ENCODE measurements at places on chromosomes 7 and 10. TPM values are rescaled to one million over a fixed set of nuclear protein-coding genes. Genes with fewer than 3 reads are reported as not detected.
A peak's percentile ranks its signal among the peaks of the same experiment; 100 is the strongest.

- H3K36me3 ChIP-seq = no peaks in the 10 kb centered on the region
- no peak for DNase-seq
- peaks cover 3% of the 10 kb centered on the region for H3K4me1 ChIP-seq
Measured at GRCh38 chr7:92854501-92855238, 18.3 kb upstream of the CDK6 start.

DNA sequence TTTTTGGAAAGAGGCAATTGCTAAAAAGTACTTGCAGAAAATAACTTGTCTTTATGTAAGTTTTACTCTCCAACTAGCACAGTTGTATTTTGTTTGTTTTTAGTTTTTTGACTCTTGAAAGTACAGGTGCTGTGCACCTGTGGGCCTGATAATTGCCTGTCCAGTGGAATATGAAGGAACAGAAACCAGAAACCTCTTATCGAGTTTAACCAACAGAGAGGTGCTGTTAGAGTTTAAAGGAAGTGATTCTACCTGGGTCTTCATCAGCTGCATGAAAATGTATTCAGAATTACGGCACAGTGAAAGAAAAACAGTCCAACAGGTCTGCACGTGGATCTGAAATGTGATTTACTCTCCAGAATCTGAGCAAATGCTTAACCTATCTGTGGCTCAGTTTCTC, 326.6 kb upstream of the POM121L12 start:
- DNase-seq = no peak
- H3K27ac ChIP-seq = no peak overlapping the region
- no peaks in the 10 kb centered on the region for H3K4me1 ChIP-seq

- H3K4me1 ChIP-seq = no peaks in the 10 kb centered on the region
- no peak overlapping the region for H3K4me3 ChIP-seq
- no peaks in the 10 kb centered on the region for H3K36me3 ChIP-seq
- no peak overlapping the region for H3K27ac ChIP-seq
- H3K27me3 ChIP-seq = no peaks in the 10 kb centered on the region
Measured at GRCh38 chr7:33432821-33433220, 303.5 kb downstream of the BBS9 start.

DNA sequence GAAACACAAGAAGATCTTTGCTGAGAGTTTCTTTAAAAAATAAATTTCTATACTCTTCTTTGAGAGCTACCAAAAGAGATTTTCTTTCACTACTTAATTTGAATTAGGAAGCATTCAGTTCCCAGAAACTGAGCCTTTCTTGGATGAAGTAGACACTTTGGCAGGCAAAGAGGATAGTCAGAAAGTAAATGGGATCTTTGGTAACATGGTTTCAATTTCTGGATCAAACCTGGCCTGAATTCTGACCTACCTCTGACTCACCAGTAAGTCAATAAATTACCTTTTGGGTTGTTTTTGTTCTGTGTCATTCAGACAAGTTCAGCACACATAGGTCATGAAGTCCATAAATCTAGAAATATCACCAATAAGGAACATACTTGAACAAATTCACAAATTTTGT, 26.8 kb upstream of the CABCOCO1 start:
- H3K4me3 ChIP-seq = no peak overlapping the region
- DNase-seq = no peak
- H3K27ac ChIP-seq = peak overlapping the region; percentile 83
- H3K36me3 ChIP-seq = no peaks in the 10 kb centered on the region
- H3K4me1 ChIP-seq = peaks cover 38% of the 10 kb centered on the region

- H3K27me3 ChIP-seq = peaks cover 32% of the 10 kb centered on the region
- H3K4me3 ChIP-seq = no peak overlapping the region
- no peaks in the 10 kb centered on the region for H3K36me3 ChIP-seq
- H3K4me1 ChIP-seq = no peaks in the 10 kb centered on the region
- peak; percentile 83 for DNase-seq
Measured at GRCh38 chr7:148334959-148335577, 255.5 kb upstream of the C7orf33 start.

- no peak overlapping the region for H3K27ac ChIP-seq
- no peak overlapping the region for H3K4me3 ChIP-seq
- no peaks in the 10 kb centered on the region for H3K36me3 ChIP-seq
- no peaks in the 10 kb centered on the region for H3K4me1 ChIP-seq
- DNase-seq = no peak
- H3K27me3 ChIP-seq = peaks cover 7% of the 10 kb centered on the region
Measured at GRCh38 chr10:48907730-48908129, 31.9 kb downstream of the LRRC18 start.

DNA sequence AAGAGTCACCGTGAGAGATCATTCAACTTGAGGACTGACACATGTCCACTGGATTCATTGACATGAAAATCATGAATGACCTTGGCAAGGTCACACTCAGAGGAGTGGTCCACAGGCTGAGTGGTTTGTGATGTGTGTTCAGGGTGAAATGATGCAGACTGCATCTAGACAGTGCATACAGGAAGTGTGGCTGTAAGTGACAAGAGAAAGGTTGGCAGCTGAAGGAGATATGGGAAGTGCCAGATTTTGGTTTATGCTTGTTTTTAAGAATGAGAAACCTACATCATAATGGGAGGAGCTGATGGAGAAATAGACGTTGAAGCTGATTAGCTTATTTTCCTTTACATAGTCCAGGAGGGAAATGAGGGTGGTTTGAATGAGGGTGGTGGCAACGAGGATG, 64.8 kb upstream of the VIPR2 start:
- no peak overlapping the region for H3K4me3 ChIP-seq
- no peaks in the 10 kb centered on the region for H3K27me3 ChIP-seq
- peak; percentile 47 for DNase-seq
- no peak overlapping the region for H3K27ac ChIP-seq

DNA sequence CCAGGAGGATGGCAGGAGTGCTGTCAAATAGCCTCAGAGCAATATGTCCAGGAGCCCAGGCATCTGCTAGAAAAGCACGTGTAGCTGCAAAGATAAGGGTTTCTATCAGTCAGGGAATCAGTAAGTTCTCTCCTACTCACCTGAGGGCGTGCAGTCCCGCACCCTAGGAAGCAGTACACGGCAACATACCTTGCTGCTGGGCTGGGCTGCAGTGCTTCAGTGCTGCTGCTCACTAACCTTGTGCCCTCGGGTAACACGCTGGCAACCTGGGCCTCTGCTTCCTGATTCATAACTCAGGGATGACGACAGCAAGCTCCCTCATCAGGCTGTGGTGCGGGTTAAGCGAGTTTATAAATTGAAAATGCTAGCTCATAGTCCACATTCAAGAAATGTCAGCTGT, 29.5 kb upstream of the CCNY start:
- no peaks in the 10 kb centered on the region for H3K27me3 ChIP-seq
- DNase-seq = peak; percentile 80
- H3K36me3 ChIP-seq = no peaks in the 10 kb centered on the region
- peak overlapping the region; percentile 50 for H3K27ac ChIP-seq

- H3K27me3 ChIP-seq = no peaks in the 10 kb centered on the region
- no peaks in the 10 kb centered on the region for H3K4me1 ChIP-seq
- no peak for DNase-seq
- no peak overlapping the region for H3K4me3 ChIP-seq
- H3K27ac ChIP-seq = no peak overlapping the region
Measured at GRCh38 chr10:121522831-121523230, 75.4 kb downstream of the FGFR2 start.

GRCh38 chr7:47647181-47647917, 65.4 kb upstream of the TNS3 start:
- no peaks in the 10 kb centered on the region for H3K27me3 ChIP-seq
- peaks cover 30% of the 10 kb centered on the region for H3K4me1 ChIP-seq
- H3K4me3 ChIP-seq = no peak overlapping the region
- no peaks in the 10 kb centered on the region for H3K36me3 ChIP-seq
- no peak for DNase-seq

DNA sequence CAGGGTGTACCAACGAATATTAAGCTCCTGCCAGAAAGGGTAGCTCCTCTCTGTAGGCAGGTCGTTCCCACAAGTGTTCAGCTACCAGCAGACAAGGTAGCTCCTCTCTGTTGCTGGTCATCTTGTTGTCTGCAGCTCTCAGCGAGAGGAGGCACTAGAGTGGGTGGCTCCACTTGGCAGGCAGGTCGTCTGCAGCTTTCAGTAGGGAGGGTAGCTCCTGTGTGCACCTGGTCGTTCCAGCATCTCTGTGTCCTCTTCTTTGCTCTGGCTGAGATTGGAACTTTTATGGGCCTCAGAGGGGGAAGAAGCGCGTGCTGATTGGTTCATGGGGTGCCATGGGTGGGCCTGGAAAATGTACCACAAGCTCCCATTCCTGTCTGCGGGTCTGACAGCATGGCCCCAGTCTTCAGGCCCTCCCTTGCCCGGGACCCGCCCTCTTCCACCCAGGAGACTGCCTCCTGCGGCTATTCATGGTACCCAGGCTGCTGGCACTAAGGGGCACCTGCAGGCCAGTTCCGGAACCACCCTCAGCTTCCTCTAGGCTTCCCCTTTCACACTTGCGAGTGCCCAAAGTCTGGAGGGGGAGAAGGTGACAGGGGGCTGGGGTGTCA, 63.9 kb upstream of the CACNA2D1 start:
- no peaks in the 10 kb centered on the region for H3K27me3 ChIP-seq
- H3K4me3 ChIP-seq = no peak overlapping the region
- H3K4me1 ChIP-seq = peaks cover 12% of the 10 kb centered on the region

DNA sequence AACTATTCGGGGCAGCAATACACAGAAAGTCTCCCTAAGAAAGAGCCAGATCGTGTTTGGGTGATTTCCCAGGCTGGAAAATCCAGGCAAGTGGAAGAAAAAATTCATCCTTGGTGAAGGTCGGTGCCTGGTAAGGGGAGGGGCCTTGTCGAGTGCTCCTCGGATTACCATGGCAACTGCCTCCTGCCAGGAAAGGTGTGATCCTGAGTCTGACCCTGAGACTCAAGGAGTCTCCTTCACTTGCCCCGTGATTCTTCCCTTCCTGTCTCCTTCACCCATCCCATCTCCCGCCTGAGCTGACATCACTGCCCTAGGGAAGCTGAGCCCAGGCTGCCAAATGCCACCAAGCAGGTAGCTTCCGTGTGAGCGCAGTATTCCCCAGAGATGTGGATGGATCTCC, 112.2 kb downstream of the MYL10 start:
- peaks cover 36% of the 10 kb centered on the region for H3K27me3 ChIP-seq
- DNase-seq = no peak
- H3K4me1 ChIP-seq = peaks cover 8% of the 10 kb centered on the region
- no peak overlapping the region for H3K4me3 ChIP-seq
- H3K27ac ChIP-seq = no peak overlapping the region
- H3K36me3 ChIP-seq = no peaks in the 10 kb centered on the region

- no peak overlapping the region for H3K4me3 ChIP-seq
- no peak for DNase-seq
- H3K4me1 ChIP-seq = peaks cover 16% of the 10 kb centered on the region
- no peaks in the 10 kb centered on the region for H3K36me3 ChIP-seq
- peak overlapping the region; percentile 90 for H3K27ac ChIP-seq
Measured at GRCh38 chr7:101857358-101857811, 40.0 kb downstream of the CUX1 start.

- peaks cover 21% of the 10 kb centered on the region for H3K4me1 ChIP-seq
- H3K36me3 ChIP-seq = peaks cover 59% of the 10 kb centered on the region
- DNase-seq = peak; percentile 36
- H3K4me3 ChIP-seq = no peak overlapping the region
- no peaks in the 10 kb centered on the region for H3K27me3 ChIP-seq
Measured at GRCh38 chr7:27143950-27144780, 684 bp upstream of the HOXA5 start.

DNA sequence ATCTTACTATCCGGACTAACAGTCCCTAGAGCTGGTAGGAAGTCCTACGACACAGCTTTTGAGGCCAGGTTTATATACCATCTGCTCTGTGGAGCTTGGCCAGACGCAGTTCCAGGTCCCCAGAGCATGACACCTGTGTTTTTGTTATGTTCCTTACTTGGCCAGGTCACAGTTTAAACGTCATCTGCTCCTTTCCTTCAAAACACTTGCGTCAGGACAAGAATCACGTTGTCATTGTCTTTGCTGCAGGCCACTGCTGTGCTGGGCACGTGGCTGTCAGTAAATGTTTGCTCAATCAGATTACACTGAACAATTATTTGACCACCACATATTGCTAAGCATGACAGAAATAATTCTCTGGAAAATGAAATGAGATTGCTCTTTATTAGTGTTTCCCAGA, 23.9 kb downstream of the SLC18A2 start:
- H3K4me1 ChIP-seq = no peaks in the 10 kb centered on the region
- H3K36me3 ChIP-seq = no peaks in the 10 kb centered on the region
- no peak overlapping the region for H3K4me3 ChIP-seq
- H3K27me3 ChIP-seq = peaks cover 18% of the 10 kb centered on the region

GRCh38 chr10:76723844-76724243, 913.8 kb downstream of the KCNMA1 start:
- H3K27me3 ChIP-seq = peaks cover 9% of the 10 kb centered on the region
- no peak overlapping the region for H3K27ac ChIP-seq
- no peaks in the 10 kb centered on the region for H3K36me3 ChIP-seq
- peaks cover 9% of the 10 kb centered on the region for H3K4me1 ChIP-seq
- DNase-seq = no peak

DNA sequence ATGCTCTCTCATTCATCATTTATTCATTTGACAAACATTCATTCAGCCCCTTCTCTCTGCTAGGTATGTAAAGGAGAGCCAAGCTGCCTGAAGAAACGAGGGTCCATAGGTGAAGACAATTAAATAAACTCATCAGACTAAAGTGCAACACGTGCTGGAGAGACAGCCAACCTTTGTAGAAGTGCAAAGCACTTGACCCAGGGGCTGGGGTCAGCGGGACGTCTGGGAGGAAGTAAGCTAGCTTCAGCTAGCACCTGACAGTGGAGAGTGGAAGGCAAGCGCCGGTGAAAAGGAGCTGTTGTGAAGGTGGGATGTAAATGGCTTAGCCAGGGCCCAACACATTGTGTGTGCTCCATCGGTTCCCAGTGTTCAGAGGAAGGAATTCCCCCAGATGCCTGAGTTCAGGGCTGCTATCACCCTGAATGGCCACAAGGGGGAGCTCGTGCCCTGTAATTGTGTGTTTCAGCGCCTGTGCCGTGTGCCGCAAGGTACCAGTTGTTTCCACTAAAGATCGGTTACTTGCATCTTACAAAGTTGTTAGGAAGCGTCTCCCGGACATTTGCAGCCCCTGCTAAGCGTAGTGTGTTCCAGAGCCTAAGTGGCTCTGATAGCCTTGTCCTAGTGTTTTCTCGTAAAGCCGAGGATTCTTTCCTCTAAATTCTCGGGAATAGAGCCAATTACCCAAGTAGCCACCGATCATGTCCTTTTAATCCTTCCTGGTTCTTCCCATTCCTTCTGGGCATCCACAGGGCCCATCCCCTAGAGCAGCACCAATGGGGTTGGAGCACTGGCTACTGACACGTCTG, 30.6 kb downstream of the TLX1 start:
- no peak overlapping the region for H3K27ac ChIP-seq
- peak; percentile 89 for DNase-seq
- H3K27me3 ChIP-seq = peaks cover 47% of the 10 kb centered on the region
- peaks cover 4% of the 10 kb centered on the region for H3K4me1 ChIP-seq
- peak overlapping the region; percentile 63 for H3K4me3 ChIP-seq
- no peaks in the 10 kb centered on the region for H3K36me3 ChIP-seq

- H3K36me3 ChIP-seq = no peaks in the 10 kb centered on the region
- H3K27me3 ChIP-seq = no peaks in the 10 kb centered on the region
- peak; percentile 52 for DNase-seq
- peaks cover 17% of the 10 kb centered on the region for H3K4me1 ChIP-seq
- H3K27ac ChIP-seq = peak overlapping the region; percentile 87
Measured at GRCh38 chr10:94183666-94184264, 179.0 kb downstream of the NOC3L start.

- H3K4me1 ChIP-seq = peaks cover 7% of the 10 kb centered on the region
- H3K4me3 ChIP-seq = no peak overlapping the region
- no peaks in the 10 kb centered on the region for H3K27me3 ChIP-seq
- no peak for DNase-seq
- no peak overlapping the region for H3K27ac ChIP-seq
- H3K36me3 ChIP-seq = peaks cover 6% of the 10 kb centered on the region
Measured at GRCh38 chr10:124949543-124949942, 7.6 kb downstream of the ZRANB1 start.

TEX36 gene
- not detected for total RNA-seq

ZNF138 gene
- total RNA-seq = 8.3 TPM

INMT gene
- 1.5 TPM for total RNA-seq

BET1 gene
- total RNA-seq = 22.4 TPM

GALNT11 gene
- 42.7 TPM for total RNA-seq

CLDN3 gene
- total RNA-seq = not detected

SLC26A5 gene
- not detected for total RNA-seq

C10orf62 gene
- total RNA-seq = 0.36 TPM

HOGA1 gene
- 2.7 TPM for total RNA-seq

LDB3 gene
- under 0.01 TPM for total RNA-seq
